Hair follicle dermal papilla cell (primary cell): ENCODE measurements at places on chromosomes 6 and 20. TPM values are rescaled to one million over a fixed set of nuclear protein-coding genes. Genes with fewer than 3 reads are reported as not detected.

Gene ULBP2
- 2.1 and 3.1 TPM in 2 replicates for total RNA-seq

Gene L3MBTL3
- 11.4 and 11.7 TPM in 2 replicates for total RNA-seq

Gene C2
- 2.1 and 3.3 TPM in 2 replicates for total RNA-seq

Gene CST2
- total RNA-seq: not detected in 2 replicates

Gene OR2H1
- not detected in 2 replicates for total RNA-seq

Gene HRH3
- total RNA-seq: not detected in 2 replicates
